ENCODE measurements at places on chromosomes 4 and X. TPM values are rescaled to one million over a fixed set of nuclear protein-coding genes. Genes with fewer than 3 reads are reported as not detected.

The CSAG3 gene
- total RNA-seq, result not detected

The WDR1 gene
- total RNA-seq, result 228 TPM

The PCYT1B gene
- 0.74 TPM for total RNA-seq

DNA sequence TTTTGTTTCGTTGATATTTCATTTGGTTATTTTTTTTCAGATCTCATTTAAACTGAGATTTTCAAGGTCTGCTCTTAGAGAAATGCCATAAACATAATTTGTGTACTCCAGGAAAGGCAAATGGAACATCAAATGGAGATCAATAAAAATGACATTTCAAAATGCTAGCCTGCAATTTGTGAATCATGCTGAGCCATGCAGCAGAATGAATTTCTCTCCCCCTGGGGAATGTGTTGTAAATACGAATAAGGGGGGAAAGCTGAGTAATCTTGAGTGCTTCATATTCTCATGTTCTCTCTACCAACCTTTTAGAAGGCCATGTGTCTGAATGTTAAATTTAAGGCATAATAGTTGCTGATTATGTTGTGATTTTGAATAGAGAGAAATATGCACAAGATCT is 7.8 kb downstream of the ZCCHC4 start:
- DNase-seq, result peak; percentile 42

GRCh38 chr4:1547131-1547855 is 136.8 kb downstream of the FAM53A start:
- peak; percentile 7 for DNase-seq

DNA sequence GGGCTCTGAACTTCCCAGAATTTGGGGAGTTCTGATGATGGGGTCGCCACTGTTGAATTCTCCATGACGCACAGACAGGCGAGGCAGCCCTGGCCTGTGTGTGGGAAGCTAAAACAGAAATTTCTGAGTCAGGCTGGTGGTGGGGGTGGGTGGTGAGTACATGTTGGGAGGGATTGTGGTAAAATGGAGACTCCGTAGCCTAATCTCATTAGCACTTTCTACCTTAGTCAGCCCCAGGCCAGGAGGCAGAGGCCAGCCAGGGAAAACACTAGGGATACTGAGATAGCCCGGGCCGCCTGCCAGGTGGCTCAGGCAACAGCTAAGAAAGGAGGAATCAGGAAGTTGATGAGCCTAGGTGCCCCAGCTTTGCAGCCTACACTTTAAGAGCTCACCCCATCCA is 39.3 kb upstream of the NHSL2 start:
- DNase-seq, result peak; percentile 50

DNA sequence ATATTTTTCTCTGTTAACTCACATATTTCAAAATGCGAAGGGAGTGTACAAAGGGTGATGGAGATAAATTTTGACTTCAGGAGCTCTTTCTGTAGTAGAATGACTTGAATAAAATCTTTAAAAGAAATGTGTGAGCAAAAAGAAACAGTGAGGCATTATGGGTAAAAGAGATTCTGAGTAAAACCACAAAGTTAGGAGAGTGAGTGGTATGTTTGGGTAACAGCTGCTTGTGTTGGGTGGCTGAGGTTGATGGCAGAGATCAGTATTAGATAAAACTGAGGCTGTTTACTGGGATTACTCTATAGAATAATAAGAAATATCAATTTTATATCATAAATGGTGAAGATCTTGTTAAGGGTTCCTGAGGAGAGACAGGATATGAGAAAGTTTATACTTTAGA is 434.2 kb upstream of the AMOT start:
- DNase-seq, result no peak

Data from fibroblast of the aortic adventitia (primary cell).